Heart left ventricle (tissue), 16 donors: ENCODE measurements at places on chromosomes 13 and 19. TPM values are rescaled to one million over a fixed set of nuclear protein-coding genes. Genes with fewer than 3 reads are reported as not detected.

Gene ERVK3-1
- 19.5 TPM for total RNA-seq

- no peak overlapping the region for H3K4me3 ChIP-seq
- no peak overlapping the region for H3K27ac ChIP-seq
- no peaks in the 10 kb centered on the region for H3K4me1 ChIP-seq
- no peak for DNase-seq
- H3K27me3 ChIP-seq: no peaks in the 10 kb centered on the region
- no peaks in the 10 kb centered on the region for H3K36me3 ChIP-seq
Measured at GRCh38 chr13:93975242-93975641, 504.2 kb downstream of the DCT start.

DNA sequence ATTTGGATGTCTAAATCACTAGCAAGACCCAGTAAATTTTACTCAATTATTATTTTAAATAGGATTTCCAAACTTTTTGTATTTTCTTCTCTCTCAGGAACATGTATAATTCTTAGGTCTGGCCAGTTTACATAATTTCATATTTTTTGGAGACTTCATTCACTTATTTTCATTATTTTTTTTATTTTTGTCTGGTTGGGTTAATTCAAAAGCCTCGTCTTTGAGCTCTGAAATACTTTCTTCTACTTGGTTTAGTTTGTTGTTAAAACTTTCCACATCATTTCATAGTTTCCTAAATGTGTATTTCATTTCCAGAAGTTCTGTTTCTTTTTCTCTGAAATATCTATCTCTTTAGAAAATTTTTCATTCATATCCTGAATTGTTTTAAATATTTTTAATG is 322.9 kb upstream of the SPRY2 start:
- H3K4me3 ChIP-seq: no peak overlapping the region
- peaks cover 7% of the 10 kb centered on the region for H3K4me1 ChIP-seq
- DNase-seq: no peak
- no peaks in the 10 kb centered on the region for H3K27me3 ChIP-seq

Gene PALM3
- not detected for total RNA-seq

DNA sequence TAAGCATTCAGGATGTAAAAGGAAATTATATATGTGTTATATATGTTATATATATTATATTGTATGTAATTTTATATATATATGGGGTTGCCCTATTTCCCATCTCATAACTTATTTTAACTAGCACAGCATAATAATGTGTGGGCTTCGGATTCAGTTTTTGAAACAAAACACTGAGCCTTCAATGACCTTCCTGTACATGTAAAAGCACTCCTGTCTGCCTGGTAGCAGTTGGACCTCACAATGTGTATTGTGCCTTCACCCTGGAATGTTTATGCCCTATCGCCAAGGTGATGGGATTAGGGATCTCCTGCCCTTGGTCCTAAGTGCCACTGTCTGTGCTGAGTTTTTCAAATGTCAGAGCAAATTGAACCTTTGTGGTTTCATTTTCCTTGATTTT is 968.8 kb downstream of the TUBA3C start:
- no peaks in the 10 kb centered on the region for H3K36me3 ChIP-seq
- H3K4me3 ChIP-seq: no peak overlapping the region
- H3K27me3 ChIP-seq: no peaks in the 10 kb centered on the region
- no peak for DNase-seq
- no peak overlapping the region for H3K27ac ChIP-seq
- no peaks in the 10 kb centered on the region for H3K4me1 ChIP-seq

- no peaks in the 10 kb centered on the region for H3K27me3 ChIP-seq
- no peak for DNase-seq
- no peaks in the 10 kb centered on the region for H3K36me3 ChIP-seq
- no peaks in the 10 kb centered on the region for H3K4me1 ChIP-seq
- H3K4me3 ChIP-seq: no peak overlapping the region
Measured at GRCh38 chr13:25860862-25861261, 191.0 kb downstream of the SHISA2 start.

Gene POGLUT2
- 4.3 TPM for total RNA-seq

Gene CDADC1
- total RNA-seq: 10.3 TPM

- no peak overlapping the region for H3K27ac ChIP-seq
- H3K36me3 ChIP-seq: no peaks in the 10 kb centered on the region
- H3K4me3 ChIP-seq: no peak overlapping the region
- no peaks in the 10 kb centered on the region for H3K27me3 ChIP-seq
- peaks cover 13% of the 10 kb centered on the region for H3K4me1 ChIP-seq
Measured at GRCh38 chr13:42101821-42102585, 53.6 kb downstream of the DGKH start.

DNA sequence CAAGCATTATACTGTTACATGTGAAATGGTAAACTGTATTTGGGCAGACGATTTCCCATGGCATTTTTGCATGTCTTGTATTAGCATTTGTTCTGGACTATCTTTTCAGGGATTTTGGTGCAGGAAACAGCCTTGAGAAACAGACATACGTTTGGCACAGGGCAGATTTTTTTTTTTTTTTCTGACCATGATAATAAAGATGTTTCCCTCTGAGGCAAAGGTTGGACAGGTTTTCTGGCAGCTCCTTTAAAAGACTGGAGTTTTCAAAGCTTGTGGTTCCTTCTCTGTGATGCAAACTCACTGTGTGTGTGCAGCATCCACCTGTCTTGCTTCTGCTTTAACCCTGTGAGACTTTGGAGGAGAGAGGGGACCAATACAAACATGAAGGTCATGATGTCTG is 63.0 kb downstream of the NBEA start:
- H3K4me3 ChIP-seq: no peak overlapping the region
- no peak overlapping the region for H3K27ac ChIP-seq
- no peaks in the 10 kb centered on the region for H3K36me3 ChIP-seq
- DNase-seq: no peak
- peaks cover 4% of the 10 kb centered on the region for H3K4me1 ChIP-seq
- H3K27me3 ChIP-seq: no peaks in the 10 kb centered on the region

Gene ITGBL1
- total RNA-seq: 1.3 TPM

Gene PODNL1
- total RNA-seq: 0.61 TPM

GRCh38 chr19:7676376-7676775 is 514 bp upstream of the MCEMP1 start:
- H3K27ac ChIP-seq: no peak overlapping the region
- peaks cover 12% of the 10 kb centered on the region for H3K27me3 ChIP-seq
- peak; percentile 51 for DNase-seq
- no peak overlapping the region for H3K4me3 ChIP-seq
- H3K4me1 ChIP-seq: peaks cover 10% of the 10 kb centered on the region

DNA sequence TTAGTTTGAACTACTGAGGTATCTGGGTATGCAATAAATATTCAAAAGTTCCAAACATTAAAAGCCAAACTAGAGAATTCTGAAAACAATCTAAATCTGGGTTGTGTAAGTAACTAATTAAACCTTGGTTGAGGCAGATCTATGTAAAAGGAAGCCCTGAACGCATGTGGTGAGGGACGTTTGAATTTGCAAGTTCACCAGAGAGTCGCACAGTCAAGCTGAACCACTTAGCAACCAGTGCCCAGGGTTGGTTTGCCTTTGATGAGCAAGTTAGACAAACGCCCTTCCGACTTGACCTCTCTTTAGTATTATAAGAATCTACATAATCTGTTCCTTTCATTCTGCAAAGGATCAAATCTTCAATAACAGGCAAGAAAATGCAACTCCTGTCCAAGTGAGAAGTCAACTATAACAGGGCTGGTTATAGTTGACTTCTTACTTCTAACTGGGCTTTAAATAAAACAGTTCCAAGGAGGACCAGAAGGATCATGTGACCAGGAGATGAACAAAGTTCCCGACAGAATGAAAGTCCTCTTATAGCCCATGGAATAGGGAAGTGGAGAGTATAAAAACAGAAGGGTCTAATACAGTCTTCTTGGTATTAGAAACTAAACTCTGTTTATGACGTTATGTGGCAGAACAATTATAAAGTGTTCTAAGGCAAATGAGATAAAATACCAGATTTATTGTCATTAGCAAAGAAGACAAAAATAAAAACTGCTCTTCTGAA is 40.6 kb downstream of the PHF11 start:
- DNase-seq: no peak
- H3K4me1 ChIP-seq: peaks cover 6% of the 10 kb centered on the region
- H3K36me3 ChIP-seq: peaks cover 40% of the 10 kb centered on the region
- H3K27ac ChIP-seq: no peak overlapping the region
- no peak overlapping the region for H3K4me3 ChIP-seq

- H3K36me3 ChIP-seq: peaks cover 57% of the 10 kb centered on the region
- no peaks in the 10 kb centered on the region for H3K27me3 ChIP-seq
- DNase-seq: no peak
- H3K4me1 ChIP-seq: peaks cover 20% of the 10 kb centered on the region
Measured at GRCh38 chr19:47353307-47353712, 4.2 kb downstream of the DHX34 start.

Gene FBXO27
- total RNA-seq: 28.4 TPM

DNA sequence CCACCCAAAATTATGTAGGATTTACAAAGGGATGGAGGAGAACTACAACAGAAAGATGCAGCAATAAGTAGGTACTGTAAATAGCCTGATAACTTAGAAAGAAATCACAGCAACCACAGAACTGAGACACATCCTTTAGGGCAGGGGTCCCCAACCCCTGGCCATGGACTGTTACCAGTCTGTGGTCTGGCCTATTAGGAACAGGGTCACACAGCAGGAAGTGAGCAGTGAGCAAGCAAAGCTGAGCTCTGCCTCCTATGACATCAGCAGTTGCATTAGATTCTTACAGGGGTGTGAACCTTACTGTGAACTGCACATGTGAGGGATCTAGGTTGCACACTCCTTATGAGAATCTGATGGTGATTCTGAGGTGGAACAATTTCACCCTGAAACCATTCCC is 997.6 kb downstream of the DIAPH3 start:
- no peaks in the 10 kb centered on the region for H3K36me3 ChIP-seq
- H3K27ac ChIP-seq: no peak overlapping the region
- no peaks in the 10 kb centered on the region for H3K27me3 ChIP-seq
